ENCODE measurements at places on chromosomes 16 and 17.

DNA sequence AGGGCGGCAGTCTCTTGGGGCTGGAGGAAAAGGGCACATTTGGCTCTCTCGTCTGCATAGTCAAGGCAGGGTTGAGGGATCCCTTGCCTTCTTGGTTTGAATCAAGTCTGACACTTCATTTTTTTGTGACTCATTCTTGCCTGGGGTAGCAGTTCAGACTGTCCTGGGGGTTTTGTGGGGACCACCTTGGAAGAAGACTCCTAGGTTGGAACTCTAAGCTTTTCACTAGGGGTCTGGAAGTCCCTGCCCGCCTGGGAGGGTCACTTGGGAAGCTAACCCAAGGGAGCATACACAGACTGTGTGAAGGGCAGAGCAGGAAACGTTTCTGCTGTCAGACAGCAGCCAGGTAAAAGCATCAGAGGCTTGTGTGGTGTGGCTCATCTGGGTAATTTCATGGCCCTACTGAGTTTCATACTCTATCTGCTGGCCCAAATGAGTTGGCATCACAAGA, 11.3 kb downstream of the YPEL2 start:
- no peak for DNase-seq

GRCh38 chr17:42883802-42884558, 16.6 kb upstream of the G6PC1 start:
- no peak for DNase-seq

- DNase-seq, result no peak
Observed at GRCh38 chr16:82006036-82006435, 5.2 kb downstream of the SDR42E1 start.

DNA sequence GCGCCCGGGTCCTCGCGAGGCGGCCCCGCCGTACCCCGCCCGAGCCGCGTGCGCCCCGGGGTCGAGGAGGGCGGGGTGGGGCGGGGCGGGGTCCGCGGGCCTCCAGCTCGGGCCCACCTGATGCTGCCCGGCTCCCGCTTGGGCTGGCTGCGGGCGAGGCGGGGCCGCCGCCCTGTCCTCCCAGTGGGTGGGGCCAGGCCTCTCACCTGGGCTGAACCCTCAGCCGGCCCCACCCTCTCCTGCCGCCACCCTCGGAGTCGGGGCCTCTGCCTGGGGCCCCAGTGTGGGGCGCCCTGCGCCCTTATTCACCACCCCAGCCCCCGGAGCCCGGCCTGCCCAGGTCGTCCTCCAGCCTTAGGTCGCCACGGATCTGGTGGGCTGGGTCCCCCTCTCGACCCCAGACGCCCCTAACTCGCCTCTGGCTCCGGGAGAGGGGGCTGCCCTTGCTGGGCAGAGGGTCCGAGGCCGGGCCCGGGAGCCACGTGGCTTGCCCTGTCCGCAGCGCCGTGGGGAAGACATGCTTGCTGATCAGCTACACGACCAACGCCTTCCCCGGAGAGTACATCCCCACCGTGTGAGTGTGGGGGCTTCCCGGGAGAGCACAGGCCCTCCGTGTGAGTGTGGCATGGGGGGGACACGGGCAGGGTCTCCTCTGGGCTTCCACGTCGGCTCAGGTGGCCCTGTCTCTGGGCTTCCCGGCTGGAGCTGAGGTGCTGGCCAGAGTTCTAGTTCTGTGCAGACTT, 578 bp downstream of the RAC3 start:
- no peak for DNase-seq

GRCh38 chr17:41052566-41052965, 2.5 kb downstream of the KRTAP2-2 start:
- no peak for DNase-seq

GRCh38 chr16:11257131-11257938, 1.3 kb upstream of the SOCS1 start:
- DNase-seq, result peak; percentile 87

GRCh38 chr17:2030779-2031163, 818 bp downstream of the DPH1 start:
- no peak for DNase-seq

All from ELF-1 (cell line).